ENCODE measurements at places on chromosomes 1 and 21. TPM values are rescaled to one million over a fixed set of nuclear protein-coding genes. Genes with fewer than 3 reads are reported as not detected.

GRCh38 chr1:56092684-56093570, 486.4 kb downstream of the PLPP3 start:
- no peak for DNase-seq
- H3K27me3 ChIP-seq = no peaks in the 10 kb centered on the region
- H3K36me3 ChIP-seq = no peaks in the 10 kb centered on the region
- no peak overlapping the region for H3K4me3 ChIP-seq
- H3K27ac ChIP-seq = no peak overlapping the region

The MEX3A gene
- 0.32 TPM for total RNA-seq

The KCTD3 gene
- total RNA-seq = 15.4 TPM

GRCh38 chr1:180614730-180615129, 17.1 kb upstream of the XPR1 start:
- H3K4me3 ChIP-seq = no peak overlapping the region
- no peak overlapping the region for H3K27ac ChIP-seq
- no peak for DNase-seq
- H3K27me3 ChIP-seq = no peaks in the 10 kb centered on the region
- peaks cover 23% of the 10 kb centered on the region for H3K4me1 ChIP-seq

- H3K27ac ChIP-seq = no peak overlapping the region
- no peaks in the 10 kb centered on the region for H3K4me1 ChIP-seq
- no peak for DNase-seq
Measured at GRCh38 chr1:14245954-14246353, 352.5 kb upstream of the KAZN start.

DNA sequence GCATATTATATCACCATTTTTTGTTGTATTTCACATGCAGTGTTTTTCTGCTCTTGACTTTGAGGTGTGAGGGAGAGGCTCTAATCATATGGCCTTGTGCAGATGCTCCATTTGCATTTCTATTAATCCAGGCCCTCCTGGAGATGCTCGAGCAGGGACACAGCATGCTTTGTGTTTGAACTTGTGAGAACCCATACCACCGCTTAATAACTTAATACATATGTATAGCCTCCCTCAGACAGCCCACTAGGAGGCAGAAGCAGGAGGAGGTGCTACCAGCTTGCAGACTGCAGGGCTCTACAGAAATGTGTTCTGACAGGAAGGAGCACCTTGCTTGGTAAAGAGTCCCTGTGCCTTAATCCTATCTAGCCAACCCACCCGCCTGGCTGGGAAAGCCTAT, 155.2 kb downstream of the BARHL2 start:
- no peaks in the 10 kb centered on the region for H3K27me3 ChIP-seq
- H3K4me3 ChIP-seq = no peak overlapping the region
- no peak for DNase-seq
- no peaks in the 10 kb centered on the region for H3K36me3 ChIP-seq
- H3K4me1 ChIP-seq = no peaks in the 10 kb centered on the region
- H3K27ac ChIP-seq = no peak overlapping the region

DNA sequence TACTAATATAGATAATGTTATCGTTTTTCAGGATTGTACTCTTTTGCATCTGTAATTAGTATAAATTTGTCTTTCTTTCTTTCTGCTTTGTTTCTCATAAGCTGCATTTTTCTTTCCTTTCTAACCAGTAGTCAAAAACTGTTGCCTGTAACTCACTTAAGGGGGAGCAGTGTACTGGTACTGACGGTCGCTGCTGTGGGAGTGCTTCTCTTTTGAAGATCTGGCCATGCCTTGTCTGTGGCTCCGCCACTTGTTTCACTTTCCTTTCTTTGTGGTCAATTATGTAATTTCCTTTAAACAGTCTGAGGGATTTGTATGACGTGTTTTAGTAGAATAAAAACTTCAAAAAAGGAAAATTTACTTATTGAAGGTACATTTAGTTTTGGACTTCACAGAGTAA, 37.0 kb downstream of the MIA3 start:
- H3K27me3 ChIP-seq = no peaks in the 10 kb centered on the region
- H3K4me1 ChIP-seq = peaks cover 4% of the 10 kb centered on the region
- H3K27ac ChIP-seq = no peak overlapping the region
- peaks cover 54% of the 10 kb centered on the region for H3K36me3 ChIP-seq
